Stimulated activated CD4-positive, alpha-beta T cell treated with anti-CD3 and anti-CD28 coated beads, Interleukin-2, amount 100 ng/mL, for 48 hours (primary cell): ENCODE measurements at places on chromosomes 7 and 10.

GRCh38 chr7:39355664-39356063, 210.5 kb upstream of the YAE1 start:
- DNase-seq, result no peak

DNA sequence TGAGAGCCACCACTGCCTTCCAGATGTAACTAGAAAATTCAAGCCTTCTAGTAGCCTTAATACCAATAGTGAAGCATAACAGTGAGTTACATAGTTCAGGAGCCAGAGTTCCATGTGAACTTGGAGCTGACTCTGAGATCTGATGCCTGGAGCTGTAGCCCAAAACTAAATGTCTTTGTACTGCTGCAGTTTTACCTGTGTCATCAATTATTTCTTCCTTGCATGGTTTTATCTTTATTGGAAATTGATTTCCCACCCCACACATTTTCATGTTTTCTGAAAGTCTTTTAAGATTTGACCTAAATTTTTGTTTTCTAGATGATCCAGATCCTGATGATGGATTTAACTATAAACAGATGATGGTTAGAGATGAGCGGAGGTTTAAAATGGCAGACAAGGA, 17.0 kb downstream of the OPN1SW start:
- DNase-seq, result no peak

DNA sequence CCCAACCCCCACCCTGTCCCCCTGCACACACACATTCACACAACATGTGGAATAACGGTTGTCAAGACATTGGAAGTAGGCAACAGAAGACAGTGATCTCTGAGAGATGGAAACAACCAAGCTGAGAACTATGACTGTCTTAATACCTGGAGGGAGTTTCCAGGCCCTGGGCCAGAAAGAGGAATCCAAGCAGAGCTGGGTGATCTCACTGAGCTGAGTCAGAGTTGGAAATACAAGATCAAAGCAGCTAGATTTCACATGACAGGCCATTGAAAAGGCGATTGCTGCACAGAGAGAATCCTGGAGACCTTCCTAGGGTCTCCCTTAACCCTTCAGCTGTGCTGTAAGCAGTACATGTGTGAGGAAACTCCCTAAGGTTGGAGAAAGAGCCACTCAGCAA, 165.8 kb upstream of the PRSS1 start:
- no peak for DNase-seq

GRCh38 chr7:105065104-105065503, 51.1 kb downstream of the KMT2E start:
- DNase-seq, result no peak

DNA sequence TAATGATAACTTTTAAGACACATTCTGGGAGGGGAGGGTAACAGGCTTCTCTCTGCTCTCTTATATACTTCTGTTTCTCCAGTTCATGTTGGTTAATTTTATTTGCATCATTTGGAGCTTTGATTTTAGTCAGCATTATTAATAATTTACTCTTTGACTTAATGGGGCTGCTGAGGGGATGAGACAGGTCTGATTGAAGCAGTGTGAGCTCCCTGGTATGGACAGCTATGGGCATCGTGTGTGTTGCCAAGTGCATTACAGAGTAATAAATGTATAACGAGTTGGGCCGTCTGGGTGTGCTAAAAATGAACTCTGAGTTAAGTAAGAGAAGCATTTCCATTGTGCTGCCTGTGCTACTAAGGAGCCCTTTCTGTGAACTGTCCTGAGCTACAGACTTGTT, 31.7 kb upstream of the IKZF1 start:
- no peak for DNase-seq

- no peak for DNase-seq
Measured at GRCh38 chr7:110922906-110923305, 168.0 kb upstream of the LRRN3 start.

- no peak for DNase-seq
Measured at GRCh38 chr7:42022056-42022455, 215.0 kb downstream of the GLI3 start.

DNA sequence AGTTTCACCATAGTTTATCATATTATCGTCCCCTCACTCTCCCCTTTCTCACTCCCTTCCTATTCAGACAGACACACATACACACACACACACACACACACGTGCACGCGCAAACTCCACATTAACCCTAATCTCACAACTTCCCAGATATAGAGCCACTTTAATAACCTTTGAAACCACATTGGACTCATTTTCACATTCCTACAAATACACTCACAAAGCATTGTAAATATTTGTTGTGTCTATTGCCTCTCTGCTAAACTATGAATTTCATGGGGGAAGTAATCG, 433.6 kb downstream of the GRM8 start:
- DNase-seq, result no peak

- DNase-seq, result no peak
Measured at GRCh38 chr10:132728741-132729140, 57.2 kb downstream of the NKX6-2 start.

GRCh38 chr10:23606456-23606855, 167.6 kb downstream of the OTUD1 start:
- no peak for DNase-seq

DNA sequence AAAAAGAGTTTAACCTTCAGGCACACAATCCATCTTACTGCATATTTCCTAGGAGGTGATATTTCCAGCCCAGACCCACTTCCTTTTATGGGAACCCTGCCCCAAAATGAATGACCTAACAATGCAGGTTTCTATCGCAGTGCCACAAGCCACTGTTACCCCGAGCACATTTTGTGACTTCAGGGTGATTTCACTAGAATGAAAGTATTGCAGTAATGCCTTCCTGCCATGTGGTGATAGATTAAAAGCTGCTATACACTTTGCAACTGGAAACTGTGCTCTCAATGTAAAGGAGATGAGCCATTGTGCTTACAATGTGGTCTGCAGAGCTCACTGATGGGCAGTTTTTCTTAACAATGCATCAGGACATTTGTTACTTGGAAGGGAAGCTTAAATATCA, 90.5 kb upstream of the RSU1 start:
- no peak for DNase-seq
